ENCODE measurements at places on chromosomes 16 and 17. TPM values are rescaled to one million over a fixed set of nuclear protein-coding genes. Genes with fewer than 3 reads are reported as not detected.

Gene CPNE7
- total RNA-seq, result 46.9 TPM

Gene GLIS2
- 0.51 TPM for total RNA-seq

Gene GGT6
- 0.26 TPM for total RNA-seq

GRCh38 chr16:52547004-52547833, at the start of gene TOX3:
TOX3 (minus strand) TSS chr16:52547143; CDS start chr16:52546723, 420 bp downstream.
- no peak for DNase-seq

- no peak for DNase-seq
Observed at GRCh38 chr16:468068-468821, 42.8 kb downstream of the RAB11FIP3 start.

DNA sequence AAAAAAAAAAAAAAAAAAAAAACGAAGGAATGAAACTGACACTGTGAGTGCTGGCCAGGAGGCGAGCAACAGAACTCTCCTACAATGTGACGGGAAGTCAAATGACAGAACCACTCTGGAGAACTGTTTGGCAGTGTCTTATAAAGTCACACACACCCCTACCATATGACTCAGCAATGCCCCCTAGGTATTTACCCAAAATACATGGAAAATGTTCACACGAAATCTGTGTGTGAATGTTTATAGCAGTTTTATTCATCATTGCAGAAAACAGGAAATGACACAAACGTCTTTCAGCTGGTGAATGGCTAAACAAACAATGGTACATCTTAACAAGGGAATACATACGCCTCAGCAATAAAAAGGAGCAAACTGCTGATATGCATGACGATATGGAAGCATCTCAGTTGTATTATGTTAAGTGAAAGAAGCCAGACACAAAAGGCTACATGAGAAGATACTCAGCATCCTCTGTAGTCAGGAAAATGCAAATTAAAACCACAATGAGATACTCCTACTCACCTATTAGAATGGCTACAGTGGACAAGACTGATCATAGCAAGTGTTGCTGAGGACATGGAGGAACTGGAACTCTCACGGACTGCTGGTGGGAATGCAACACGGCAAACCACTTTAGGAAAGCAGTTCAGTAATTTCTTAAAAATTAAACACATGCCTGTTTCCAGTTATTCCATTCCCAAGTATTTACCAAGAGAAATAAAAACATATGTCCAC, 74.7 kb downstream of the TBC1D16 start:
- DNase-seq, result no peak

- no peak for DNase-seq
Observed at GRCh38 chr16:48862087-48862532, 252.1 kb upstream of the N4BP1 start.
